ENCODE measurements at places on chromosomes 2 and 18.

DNA sequence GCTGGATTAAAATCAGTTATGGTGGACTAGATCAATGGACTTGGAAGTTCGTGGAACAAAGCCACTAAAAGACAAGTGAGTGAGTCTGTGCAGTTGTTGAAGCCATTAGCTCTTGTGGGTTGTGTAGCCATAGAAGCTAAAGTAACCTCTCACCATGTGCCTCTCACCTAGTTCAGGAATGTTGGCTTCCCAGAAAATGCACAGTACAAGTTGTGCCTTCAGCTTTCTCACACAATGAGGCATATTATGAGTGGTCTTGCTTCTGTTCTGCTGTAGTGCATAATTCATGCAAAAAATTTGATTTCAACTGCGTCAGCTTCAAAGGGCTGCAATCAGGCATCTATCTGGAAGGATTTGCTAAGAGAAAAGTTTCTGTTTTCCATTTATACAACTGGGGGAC is 26.2 kb downstream of the CERS6 start:
- no peak for DNase-seq

- DNase-seq, result no peak
These were observed 829.3 kb downstream of the DCC start for GRCh38 chr18:53169346-53169745.

DNA sequence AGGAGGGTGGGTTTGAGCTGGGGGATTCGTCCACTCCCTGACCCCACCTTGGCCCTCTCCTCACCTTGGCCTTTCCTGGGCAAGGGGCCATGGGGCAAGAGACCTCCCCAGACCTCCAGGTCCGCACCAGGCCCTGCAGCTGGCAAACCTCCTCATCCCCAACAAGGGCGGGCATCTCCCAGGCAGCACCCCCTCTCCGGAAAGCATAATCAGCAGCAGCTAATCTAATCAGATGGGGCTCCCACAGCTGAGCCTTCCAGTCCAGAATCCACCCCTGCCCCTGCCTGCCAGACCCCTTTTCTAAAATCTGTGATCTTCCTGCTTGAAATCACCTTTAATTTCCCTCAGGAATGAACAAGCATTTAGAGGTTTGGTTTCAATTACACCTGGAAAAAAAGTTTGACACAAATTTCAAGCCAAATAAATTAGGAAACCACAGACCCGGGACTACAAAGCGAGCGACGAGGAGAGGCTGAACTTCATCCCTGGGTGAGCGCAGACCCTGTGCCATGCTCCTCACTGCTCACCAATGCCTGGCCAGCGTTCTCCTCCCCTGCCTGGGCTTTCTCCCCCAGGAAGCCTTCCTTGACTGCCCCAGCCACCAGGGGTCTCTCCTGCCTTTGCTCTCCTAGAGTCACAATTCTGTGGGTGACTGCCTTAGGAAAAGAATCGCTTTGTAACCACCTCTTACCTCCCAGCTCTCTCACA is 143.0 kb upstream of the MYCN start:
- DNase-seq, result no peak

DNA sequence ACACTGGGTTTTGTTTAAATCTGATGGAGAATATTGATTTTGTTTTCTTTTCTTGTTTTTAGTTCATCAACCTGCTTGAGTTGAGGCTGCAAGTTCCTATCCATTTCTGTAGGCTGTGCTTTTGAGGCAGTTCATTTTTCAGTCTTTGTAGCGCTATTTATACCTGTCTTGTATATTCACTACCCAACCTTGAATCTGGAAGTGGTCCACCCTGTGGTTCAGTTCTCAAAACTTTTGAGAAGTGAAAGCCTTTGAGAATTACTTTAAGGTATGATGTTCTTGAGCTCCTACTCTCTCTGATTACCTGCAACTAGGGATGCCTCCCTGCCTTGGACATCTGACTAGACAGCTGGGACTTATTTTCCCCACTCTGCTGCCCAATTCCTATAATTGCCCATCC is 53.5 kb upstream of the KCNE4 start:
- DNase-seq, result no peak

DNA sequence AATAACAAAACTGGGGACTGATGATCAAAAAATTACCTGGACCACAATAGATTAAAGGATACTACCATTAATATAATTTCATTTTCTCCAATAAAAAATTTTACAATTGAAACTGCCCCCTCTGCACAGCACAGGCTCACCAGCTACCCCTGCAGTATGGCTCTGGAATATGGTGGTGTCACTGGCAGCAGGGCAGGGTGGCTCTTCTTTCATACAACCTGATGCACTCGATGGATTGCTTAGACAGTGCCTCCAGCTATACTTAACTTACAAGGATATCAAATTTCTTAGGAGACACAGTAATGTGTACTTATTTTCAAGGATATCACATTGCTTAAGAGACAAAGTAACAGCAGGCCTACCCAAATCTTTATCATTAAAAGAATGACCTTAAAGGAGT is 124.0 kb downstream of the PRELID3A start:
- no peak for DNase-seq

DNA sequence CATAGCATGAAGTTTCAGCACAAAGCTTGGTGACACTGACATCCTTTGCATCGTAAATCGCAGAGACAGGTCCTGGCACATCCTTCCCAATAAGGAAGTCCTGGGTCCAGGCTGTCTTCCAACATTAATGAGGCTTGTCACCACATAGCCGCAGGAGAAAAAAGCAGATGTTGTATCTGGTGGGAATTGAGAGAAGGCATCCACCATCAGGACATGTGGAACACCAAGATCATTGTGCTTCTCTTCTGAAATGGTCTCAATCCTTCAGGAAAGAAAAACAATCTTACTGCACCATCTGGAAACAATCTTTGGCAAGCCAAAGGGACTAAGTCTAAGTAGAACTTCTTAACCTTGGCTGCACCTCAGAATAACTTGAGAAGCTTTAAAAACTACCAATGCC is 119.0 kb upstream of the ARHGAP28 start:
- no peak for DNase-seq

GRCh38 chr2:182406221-182406620 is 20.6 kb downstream of the PDE1A start:
- no peak for DNase-seq

DNA sequence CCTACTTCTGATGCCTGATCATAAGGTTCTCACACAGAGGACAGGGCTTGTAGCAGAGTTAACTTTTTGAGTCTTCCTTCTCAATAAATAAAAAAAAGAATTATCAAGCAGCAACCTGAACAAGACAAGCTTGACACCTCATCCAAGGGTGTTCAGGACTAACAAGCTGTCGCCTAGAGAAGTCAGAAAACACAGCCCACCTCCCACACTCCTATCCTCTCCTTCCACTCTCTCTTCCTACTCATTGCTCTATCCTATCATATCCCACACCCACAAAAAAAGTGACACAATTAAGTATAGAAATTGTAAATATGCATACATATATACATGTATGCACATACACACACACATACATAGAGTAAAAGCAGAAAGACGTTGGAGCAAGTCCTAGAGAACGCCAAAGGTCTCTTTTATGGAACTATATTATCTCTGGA is 5.4 kb downstream of the NBAS start:
- DNase-seq, result no peak

DNA sequence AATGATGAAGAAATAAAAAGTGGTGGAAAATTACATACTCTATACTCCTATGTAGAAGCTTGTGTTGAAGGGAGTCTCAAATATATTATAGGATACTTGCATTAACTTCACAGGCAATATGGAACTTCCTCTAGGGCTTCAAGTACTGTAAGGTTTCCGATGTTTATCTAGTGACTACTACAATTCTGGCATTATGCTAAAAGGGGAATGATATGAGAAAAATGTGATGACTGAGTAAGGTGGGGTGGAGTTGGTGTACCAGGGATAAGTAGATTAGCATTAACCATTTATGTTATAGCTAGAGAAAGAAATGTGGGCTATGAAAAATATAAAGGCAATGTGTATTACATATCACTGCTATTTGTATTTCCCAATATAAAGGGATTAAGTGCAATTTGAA is 229.5 kb downstream of the DCC start:
- no peak for DNase-seq

GRCh38 chr2:69279931-69280681 is 106.9 kb downstream of the GFPT1 start:
- no peak for DNase-seq

DNA sequence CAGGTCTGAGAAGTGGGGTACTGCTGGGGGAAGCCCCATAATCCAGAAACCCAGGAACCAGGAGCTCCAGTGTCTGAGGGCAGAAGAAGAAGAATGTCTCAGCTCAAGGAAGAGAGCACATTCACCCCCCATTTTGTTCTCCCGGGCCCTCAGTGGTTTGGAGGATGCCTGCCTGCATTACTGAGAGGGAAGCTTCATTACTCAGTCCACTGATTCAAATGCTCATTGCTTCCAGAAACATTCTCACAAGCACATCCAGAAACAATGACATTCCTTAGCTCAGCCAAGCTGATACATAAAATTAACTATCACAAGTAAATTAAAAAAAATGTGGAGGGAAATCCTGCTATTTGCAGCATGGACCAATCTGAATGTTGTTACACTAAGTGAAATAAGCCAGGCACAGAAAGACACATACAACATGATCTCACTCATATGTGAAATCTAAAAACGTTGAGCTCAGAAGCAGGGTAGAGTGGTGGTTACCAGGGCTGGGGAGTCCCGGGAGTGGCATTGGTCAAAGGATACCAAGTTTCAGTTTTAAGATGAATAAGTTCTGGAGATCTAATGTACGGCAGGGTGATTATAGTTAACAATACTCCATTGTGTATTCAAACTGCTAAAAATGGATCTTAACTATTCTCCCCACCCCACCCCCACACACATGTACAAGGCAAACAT is 459.3 kb downstream of the GALR1 start:
- no peak for DNase-seq

- no peak for DNase-seq
These were observed 7.4 kb upstream of the FHL2 start for GRCh38 chr2:105406221-105406620.

DNA sequence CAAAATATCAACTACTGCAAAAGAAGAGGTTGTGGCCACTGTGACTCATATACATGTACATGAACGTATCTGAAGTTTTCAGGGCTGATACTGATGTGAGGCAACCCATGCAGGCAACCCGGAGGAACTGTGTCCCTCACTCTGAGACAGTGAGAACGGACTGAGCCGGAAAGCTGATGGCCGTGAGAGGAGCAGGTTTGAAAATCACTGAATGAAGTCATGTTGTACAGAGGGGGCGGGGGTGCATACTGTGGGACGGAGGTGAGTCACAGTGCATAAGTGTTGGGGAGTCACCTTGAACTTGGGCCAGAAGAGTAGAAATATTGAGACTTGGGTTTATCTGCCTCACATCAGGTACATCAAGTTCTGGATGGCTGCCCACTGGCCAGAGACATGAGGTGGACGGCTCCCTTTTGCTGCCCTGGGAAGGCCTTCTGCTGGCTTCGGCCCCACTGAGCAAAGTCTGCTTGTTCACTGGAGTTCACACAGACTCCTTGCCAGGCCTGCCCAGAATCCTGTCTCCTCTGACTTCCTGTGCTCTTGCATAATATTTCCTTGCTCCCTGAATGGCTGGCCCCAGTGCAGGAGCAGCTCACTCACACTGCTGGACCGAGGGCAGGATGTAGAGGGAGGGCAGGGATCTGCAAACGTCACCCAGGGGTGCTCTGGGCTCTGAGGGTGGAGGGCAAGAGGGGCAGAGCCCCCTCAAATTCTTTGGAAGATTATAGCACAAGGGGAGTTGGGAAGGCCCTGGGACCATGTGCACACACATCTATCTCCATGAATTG is 18.1 kb downstream of the EPAS1 start:
- no peak for DNase-seq
